Cortex of kidney (tissue), 1 donor: ENCODE measurements at places on chromosomes 3 and 15.

- no peak for DNase-seq
Observed at GRCh38 chr15:85718271-85718971, 76.3 kb downstream of the KLHL25 start.

- DNase-seq = no peak
Observed at GRCh38 chr15:54568381-54568780, 590.1 kb downstream of the UNC13C start.

- DNase-seq = no peak
Observed at GRCh38 chr3:23752126-23752525, 53.6 kb upstream of the UBE2E1 start.

- DNase-seq = no peak
Observed at GRCh38 chr15:92900731-92901071, 577 bp downstream of the CHD2 start.

DNA sequence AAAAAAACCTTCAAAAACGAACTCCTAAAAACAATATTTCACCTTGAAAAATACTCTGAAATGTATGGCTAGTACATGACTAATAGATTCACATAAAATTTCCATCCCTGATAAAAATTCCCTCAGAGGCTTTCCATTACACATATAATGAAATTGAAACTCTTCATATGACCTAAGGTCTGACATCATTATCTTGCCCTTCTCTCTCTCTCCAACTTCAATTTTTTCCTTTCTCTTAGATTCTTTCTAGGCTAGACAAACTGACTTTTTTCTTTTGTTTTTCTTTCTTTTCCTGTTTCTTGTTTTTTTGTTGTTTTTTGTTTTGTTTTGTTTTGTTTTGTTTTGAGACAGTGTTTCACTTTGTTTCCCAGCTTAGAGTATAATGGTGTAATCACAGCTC is 1220.5 kb downstream of the ROBO2 start:
- DNase-seq = no peak

DNA sequence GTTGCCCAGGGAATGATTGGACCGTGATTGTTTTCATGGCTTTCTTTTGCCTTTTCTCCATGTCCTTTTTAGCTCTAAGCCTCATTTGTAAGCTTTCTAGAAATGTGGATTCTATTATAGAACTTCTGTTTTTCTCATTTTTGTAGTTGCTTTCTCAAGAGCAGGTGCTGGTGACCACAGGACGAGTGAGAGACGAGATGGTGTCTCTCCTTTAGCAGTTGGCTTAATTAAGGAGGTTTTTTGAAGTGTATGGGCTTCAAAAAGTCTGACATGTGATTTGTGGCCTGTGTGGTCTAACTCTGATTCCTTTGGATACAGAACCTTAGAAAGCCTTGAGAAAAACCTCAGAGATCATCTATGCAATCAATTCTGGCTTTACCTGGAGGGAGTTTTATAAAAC is 292.8 kb downstream of the LPP start:
- no peak for DNase-seq

- DNase-seq = no peak
Observed at GRCh38 chr15:30985081-30985531, 6.3 kb downstream of the MTMR10 start.

- no peak for DNase-seq
Observed at GRCh38 chr3:38022896-38023709, 6.3 kb downstream of the PLCD1 start.

- no peak for DNase-seq
Observed at GRCh38 chr3:186021673-186022362, 84.0 kb upstream of the TRA2B start.

DNA sequence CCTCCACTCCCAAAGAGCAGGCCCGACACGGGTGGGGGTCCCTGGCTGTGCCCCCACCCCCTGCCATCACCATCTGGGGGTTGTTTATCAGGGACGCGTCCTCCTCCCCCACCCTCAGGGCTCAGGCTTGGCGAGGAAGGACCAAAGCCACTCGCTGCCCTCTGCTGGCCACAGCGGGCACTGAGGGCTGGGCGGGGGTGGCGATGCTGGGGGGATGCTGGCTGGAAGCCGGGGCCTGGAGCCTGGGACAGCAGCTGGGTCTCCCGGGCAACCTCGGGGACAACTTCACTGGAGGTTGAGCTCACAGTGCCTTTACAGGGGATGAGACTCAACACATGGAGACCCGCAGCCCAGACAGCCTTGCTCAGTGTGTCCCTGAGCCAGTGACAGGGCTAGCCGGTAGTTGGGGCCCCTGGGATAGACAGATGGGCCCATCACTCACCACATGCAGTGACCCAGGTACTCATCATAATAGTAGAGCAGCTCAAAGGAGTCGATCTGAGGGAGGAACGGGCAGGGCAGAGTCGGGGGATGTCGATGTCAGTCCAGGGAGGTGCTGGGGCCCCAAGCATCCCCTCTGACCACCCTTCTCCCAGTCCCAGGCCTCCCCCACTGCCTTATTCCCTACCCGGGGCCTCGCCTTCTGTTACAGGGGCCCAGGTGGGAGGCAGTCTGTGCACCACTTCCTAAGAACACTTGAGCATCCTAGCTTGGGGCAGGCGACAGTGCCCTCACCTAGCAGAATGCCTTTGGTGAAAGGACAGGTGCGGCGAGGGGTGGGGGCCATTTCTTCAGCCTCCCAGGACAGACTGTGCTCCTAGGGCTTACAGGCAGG is 5.9 kb upstream of the CALML4 start:
- no peak for DNase-seq

- DNase-seq = no peak
Observed at GRCh38 chr3:178586076-178586475, 49.8 kb downstream of the KCNMB2 start.

GRCh38 chr15:71891026-71891425 is 80.7 kb downstream of the NR2E3 start:
- DNase-seq = no peak

GRCh38 chr3:181174676-181175233 is 185.2 kb upstream of the DNAJC19 start:
- no peak for DNase-seq

- DNase-seq = no peak
Observed at GRCh38 chr3:18454766-18455165, 29.6 kb upstream of the SATB1 start.

DNA sequence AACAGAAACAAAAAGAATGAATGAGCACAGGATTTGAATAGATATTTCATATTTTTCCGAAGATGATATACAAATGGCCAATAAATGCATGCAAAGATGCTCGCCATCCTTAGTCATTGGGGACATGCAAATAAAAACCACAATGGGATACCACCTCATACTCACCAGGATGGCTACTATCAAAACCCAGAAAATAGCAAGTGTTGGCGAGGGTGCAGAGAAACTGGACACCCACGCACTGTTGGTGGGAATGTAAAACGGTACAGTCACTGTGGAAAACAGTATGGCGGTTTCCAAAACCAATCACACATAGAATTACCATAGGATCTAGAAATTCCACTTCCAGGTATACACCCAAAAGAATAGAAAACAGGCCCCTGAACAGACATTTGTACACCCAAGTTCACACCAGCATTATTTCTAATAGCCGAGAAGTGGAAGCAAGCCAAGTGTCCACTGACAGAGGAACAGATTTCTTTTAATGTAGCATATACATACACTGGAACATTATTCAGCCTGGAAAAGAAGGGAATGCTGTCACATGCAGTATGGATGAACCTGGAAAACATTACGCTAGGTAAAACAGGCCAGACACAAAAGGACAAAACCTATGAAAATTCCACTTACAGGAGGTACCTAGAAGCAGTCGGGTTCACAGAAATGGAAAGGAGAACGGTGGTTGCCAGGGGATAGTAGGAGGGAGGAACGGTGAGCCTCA is 3.6 kb downstream of the RNF168 start:
- no peak for DNase-seq

- no peak for DNase-seq
Observed at GRCh38 chr3:4574426-4574965, 81.3 kb downstream of the ITPR1 start.

- DNase-seq = no peak
Observed at GRCh38 chr3:44721231-44722102, 8.0 kb upstream of the ZNF501 start.

DNA sequence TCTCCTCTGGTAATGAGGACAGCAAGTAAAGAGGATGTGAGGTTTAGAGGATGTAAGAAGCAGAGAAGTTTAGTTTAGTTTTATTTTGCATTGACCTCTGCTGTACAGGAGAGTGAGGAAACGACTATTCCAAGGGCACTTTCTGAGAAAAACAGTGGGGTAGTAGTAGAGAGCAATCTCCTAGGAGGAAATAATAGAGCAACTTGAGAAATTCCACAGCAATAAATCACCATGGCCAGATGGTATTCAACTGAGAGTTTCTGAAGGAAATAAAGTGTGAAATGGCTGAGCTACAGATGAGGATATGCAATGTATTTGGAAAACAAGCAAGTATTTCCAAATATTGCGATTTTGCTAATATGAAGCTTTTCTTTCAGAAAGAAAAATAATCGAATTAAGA is 118.9 kb downstream of the DPH6 start:
- no peak for DNase-seq

DNA sequence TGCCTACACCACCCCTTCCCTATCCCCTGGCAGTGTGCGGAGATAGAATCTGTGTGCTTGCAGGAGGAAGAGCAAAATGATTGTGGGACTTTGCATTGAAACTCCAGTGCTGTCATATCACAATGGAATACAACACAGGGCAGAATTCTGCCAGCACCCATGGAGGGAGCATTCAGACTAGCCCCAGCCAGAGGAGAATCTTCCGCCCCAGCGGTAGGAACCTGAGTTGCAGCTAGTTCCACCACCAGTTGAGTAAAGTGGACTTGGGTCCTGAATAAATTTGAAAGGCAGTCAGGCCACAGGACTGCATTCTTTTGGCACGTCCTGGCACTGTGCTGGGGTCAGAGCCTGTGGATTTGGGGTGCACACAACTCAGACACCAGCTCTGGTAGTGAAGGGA is 27.5 kb downstream of the NCBP2 start:
- DNase-seq = no peak

DNA sequence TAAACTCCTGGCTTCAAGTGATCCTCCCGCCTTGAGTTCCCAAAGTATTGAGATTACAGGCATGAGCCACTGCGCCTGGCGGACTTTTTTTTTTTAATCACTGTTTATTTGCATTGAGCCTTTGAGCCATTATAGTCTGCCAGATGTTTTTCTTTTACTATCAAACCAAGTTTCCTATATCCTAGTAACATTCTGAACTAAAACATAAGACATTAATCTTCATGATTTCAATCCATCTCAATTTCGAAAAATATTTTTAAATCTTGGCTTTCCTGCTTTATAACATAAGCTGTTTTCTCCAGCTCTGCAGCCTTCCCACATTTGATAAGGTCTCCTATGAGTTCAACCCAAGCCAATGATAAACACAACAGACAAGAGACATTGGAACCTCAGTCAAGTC is 75.4 kb downstream of the UMPS start:
- no peak for DNase-seq

DNA sequence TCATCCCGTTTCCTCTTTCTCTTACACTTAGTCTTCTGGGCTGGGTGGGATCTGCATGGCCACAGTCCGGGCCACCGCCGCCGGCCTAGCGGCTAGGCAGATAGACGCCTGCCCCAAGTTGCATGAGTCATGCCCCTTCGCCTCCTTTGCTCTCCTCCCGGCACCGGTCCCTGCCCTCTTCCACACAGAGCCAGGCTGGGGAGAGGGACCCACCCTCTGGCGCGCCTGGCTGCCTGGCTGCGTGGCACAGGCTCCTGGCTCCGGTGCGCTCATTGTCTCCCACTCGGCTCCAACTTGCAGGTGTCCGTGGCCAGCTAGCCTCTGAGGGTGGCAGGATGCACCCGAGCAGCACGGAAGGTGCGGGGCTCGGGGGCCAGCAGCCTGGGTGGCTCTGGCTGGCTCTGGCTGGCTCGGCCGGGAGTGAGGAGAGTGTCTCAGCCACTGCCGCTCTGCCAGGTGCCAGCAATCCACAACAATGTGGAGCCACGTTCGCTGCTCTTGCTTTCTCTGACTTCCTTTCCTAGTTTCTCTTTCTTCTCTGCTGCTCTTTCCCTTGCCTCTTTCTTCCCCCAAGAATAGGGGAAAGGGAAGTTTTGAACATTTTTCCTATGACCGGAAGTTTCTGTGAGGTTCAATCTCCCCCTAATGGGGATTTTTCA is 22.4 kb upstream of the MTHFS start:
- no peak for DNase-seq
